AG20443 (cell line): ENCODE measurements at places on chromosomes 3 and 15.

DNA sequence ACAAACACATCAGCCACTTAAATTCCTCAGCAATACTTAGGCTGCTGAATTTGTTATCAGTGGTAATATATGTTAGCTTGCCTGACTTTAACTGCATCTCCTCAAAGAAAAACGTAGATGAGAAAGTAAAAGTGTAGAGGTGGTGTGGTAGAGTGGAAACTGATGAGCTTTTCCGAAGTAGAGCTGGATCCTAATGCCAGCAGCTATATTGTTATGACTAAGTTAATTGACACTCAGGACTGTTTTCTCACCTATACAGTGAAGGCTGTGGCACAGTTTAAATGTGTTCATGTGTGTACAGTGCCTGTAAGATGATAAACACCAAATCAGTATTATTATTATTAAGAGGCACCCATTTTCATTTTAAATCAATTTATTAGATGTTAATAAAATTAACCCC, 174.9 kb downstream of the TNIK start:
- DNase-seq, result no peak

GRCh38 chr15:65583701-65584100, 27.2 kb downstream of the INTS14 start:
- DNase-seq, result no peak

DNA sequence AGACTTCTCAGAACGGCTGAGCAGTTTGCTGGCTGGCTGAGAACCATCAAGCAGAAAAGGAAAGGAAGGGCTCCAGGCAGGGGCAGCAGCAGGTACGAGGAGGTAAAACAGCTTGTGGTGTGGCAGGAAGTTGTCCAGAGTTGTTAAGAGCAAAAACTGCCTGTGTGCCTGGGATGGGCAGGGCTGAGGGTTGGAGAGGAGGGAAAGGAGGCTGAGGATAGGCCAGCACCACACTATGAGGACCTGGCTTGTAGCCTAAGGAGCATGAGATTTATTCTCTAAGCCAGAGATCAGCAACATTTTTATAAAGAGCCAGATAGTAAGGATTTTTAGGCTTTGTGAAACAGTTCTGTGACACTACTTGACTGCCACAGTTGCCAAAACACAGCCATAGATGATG, 8.0 kb downstream of the IGSF10 start:
- no peak for DNase-seq

GRCh38 chr3:194384569-194385001, 14.5 kb downstream of the GP5 start:
- no peak for DNase-seq
